ENCODE measurements at places on chromosomes 12 and 14.

DNA sequence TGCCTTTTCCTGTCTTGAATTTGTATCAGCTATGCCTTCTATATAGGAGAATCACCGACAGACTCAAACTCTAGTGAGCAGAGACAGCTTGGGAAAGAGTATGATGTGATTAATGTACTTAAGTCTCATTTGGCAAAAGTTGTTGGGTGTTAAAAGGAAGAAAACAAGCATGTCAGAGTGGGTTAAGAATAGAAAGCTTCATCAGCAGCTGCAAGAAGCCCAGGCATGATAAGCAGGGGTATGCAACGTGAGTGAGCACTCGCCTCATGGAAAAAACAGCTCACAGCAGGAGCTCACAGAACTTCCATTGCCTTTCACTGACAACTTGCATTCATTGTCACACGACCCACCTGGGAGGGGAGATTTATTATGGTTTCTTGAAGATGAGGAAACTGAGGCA is 35.9 kb upstream of the WNK1 start:
- DNase-seq: no peak

DNA sequence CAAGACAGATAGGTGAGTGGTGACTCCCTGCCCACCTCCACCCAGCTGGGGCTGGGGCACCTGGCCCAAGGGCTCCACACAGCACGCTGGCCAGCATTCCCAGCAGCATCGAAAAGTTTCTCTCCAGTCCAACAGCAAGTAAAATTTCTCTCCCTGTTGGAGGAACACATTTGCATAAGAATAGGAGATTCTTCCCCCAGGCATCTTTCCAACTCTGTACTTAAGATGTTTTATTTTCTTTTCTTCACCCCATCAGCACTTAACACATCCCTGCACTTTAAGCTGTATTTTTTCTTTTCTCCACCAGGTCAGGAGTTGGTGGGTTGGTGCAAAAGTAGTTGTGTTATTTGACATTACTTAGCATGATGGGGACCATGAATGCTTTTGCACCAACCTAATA is 47.2 kb downstream of the OR9K2 start:
- no peak for DNase-seq

DNA sequence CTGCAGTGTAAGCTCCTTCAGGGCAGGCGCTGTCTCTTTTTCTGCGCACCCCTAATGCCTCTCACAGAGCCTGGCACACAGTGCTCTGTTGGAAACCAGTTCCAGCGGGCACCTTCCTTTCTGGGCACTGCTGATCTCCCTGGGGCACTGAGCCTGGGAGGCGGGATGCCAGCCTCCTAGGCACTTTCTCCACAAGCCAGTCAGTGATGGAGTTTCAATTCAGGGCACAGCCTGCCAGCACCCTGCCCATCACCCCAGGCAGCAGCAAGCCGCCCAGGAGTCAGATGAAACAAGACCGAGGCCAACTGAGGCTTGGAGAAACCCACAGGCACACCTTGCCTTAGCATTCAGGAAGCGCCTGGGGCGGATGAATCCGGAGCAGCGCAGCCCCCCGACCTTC is 5.7 kb upstream of the CTDSP2 start:
- no peak for DNase-seq

- DNase-seq: no peak
These were observed 165.4 kb downstream of the GCH1 start for GRCh38 chr14:54737132-54737711.

DNA sequence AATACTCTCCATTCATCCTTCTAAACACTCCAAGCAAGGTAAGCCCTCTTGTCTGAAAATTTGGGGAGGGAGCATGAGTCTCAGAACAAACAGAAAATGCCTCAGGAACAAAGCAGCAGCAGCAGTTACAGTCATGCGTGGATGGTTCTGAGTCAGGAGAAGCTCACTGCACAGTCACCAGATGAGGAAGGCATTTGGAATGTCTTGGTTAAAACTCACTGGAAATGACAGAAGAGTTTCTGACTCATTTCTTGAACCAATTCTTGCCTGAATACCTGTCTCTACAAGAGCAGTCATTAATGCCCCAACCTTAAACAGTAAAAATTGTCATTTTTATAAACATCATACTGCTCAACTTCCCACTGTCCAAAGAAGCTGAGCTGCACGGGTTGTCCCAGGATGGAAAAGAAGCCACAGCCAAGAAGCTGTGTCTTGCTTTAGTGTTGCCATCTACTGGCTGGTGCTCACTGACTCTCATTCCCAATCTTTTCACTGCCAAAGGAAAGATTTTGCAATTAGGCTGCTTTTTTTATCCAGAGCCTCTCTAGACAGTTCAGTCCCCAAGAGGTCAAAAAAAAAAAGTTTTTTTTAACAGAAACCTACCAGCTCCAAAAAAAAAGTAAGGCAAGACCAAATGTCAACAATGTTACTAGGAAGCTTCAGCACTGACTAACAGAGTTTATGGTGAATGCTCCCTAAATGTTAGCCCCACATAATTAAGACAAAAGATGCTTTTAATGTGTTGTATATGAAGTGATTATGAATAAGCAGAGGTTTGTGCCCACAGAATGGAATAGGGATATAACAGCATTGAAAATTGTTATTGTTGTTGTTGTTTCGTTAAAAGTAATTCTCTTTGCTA is 40.4 kb downstream of the KICS2 start:
- DNase-seq: no peak

DNA sequence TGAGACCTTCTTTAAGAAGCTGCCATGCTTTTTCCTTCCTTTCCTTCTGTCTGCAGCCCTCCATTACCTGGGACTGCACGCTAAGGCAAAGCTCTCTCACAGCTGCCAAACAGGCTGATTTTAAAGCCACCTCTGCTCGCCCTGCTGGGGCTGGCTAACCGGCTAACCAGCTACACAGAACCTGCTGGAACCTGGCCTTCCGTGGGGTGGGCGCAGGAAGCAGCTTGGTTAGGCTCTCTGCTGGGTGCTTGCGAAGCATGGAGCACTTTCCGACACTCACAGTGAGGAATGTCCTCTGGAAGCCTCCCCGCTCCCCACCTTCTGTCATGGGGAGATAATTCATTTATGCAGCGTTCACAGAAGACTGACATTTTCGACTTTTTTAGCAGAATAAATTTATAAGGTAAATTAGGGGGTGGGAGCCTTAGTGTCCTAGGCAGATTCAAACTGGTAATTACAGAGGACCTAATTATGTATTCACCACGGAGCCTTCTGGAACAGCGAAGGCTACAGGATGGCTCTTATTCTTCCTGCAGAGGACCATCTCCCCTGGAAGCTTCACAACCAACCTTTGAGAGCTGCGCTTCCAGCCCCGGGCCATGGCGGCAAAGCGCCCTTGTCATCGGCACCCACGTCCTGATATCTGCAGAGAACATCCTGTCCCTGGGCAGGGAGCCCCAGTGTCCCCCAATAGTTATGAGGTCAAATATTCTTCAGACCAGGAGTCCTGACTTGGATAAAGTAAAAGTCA is 12.4 kb upstream of the BCL11B start:
- DNase-seq: no peak

- no peak for DNase-seq
These were observed 127.1 kb downstream of the GTF2A1 start for GRCh38 chr14:81093651-81094050.

- no peak for DNase-seq
These were observed 839 bp downstream of the GSG1 start for GRCh38 chr12:13102461-13103195.

GRCh38 chr14:25111061-25111601 is 61.2 kb upstream of the STXBP6 start:
- no peak for DNase-seq

DNA sequence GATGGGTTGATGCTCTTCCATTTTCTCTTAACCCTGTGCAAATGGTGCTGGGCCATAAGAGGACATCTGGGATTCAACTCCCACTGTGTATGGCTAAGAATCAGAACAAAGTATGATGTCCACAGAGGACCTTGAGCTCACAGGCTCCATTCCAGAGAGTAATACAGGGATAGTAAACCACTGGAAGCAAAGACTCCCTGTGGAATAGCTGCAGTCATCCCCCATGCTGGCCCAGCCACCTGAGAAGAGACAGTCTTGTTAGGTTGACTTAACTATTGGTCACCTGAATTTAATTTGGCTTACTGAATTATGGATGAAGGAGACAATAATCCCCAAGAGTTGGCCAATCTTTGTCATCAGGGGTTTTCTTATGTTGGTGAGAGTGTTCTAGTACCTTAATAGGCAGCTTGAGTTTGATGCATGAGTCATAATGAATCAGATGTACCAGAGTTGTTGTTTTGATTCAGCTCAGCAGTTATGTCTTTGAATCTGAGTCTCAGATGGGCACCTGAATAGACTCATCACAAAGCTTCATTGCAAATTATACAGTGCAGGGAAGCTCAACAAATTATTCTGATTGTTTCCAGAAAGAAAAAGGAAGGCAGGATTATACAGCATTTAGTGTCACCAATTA is 122.7 kb downstream of the SSPN start:
- no peak for DNase-seq

DNA sequence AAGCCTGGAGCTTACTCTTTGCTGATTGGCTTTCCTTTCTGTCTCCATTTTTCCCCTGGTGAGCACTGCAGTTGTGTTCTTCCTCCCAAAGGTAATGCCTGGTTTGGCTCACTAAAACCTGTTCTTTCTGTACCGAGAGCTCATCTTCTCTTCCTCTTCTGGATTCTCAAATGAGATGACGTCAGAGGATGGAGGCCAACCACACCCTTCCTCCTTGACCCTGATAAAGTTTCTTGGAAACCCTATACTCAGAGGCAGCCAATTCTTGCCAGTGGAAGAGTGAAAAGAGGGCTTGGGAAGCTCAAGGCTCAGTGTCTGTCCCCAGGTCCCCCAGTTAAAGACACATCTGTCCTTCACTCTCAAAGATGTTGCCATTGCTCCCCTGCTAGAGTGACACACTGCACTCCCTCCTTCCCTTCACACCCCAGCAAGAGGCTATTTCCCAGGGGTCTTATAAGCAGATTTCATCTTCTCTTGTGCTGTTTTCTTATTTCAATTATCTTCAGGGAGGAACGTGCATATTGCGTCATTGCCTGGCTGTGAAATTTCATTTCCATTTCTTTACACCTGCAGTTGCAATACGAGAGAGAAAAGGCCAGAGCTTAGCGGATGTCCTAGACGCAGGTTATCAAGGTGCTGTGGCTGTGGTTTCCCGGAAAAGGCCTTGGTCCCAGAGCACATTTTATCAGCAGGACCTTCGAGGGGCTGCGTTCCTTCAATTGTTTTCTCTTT is 27.3 kb downstream of the NTF3 start:
- DNase-seq: no peak

DNA sequence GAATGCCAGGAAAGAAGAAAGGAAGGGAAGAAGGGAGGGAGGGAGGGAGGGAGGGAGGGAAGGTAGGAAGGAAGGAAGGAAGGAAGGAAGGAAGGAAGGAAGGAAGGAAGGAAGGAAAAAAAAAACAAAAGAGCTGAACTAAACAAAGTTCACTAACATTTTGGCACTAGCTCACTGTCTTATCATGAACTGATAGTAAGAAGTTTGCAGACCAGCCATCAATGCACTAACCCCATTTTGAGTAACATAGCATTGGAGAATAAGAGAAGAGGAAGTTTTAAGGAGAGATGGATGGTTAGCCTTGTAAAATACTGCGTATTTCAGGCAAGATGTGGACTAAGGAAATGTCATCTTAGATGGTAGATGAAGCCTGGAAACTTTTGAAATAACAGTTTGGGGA is 1136.0 kb downstream of the FLRT2 start:
- no peak for DNase-seq

- no peak for DNase-seq
These were observed 54.9 kb downstream of the IRAK3 start for GRCh38 chr12:66243911-66244310.

DNA sequence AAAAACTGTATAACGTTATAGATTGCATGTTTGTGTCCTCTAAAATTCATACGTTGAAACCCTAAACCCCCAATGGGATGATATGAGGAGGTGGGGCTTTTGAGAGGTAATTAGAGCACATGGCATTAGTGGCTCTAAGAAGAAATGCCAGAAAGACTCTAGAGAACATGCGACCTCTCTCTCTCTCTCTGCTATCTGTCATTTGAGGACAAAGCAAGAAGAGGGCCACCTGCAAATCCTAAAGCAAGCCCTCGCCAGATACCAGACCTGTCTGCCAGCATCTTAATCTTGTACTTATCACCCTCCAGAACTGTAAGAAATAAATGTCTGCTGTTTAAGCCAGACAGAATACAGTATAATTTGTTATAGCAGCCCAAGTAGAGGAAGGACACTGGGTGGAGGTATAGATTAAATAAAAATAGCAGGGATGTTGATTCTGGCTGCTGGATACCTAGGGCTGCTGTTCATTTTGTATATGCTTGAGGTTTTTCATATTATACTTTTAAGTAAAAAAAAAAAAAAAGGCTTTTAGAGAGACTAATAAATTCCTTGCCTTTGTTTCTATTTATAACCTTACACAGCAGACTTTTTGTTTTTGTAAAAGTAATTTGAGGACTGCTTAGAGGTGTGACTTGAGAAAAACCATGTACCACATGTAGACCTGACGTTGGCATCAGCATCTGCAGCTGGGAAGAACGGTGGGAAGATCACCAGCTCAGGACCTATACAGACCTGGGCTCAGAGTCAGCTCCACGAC is 26.9 kb downstream of the MOK start:
- DNase-seq: no peak

DNA sequence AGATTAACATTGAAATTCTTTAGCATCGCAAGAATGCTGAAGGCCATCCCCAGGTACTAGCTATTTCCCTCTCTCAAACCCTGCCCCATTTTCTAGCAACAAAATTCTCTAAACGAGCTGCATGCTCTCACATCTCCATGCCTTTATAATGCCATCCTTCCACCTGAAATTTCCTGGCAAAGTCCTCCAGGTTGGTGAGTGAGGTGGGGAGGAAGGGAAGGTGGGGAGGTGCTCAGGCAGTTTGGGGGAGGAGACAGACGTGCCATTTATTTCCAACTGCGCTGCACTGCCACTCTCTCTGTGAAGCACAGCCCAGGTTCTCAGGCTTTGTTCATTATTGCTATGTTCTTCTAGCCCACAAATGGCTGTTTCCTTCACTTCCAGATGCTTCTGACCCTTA is 208.4 kb downstream of the PAWR start:
- DNase-seq: no peak

DNA sequence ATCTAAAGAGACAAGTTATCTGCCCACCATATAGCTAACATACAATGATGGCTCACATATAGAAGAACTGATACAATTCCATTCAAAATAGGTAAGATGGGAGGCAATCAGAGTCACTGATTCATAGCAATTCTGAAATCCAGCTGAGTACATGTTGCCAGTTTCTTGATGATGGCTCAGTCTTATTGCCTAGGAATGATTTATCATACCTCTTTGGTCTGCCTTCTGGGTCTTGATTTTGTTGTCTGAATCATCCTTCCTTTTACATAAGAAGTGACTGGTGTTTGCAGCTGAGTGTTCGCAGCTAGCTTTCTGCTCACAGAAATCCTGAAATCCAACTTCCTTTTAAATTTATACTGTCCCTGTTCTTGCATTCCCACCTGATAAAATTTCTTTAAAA is 463.2 kb upstream of the MGAT4C start:
- DNase-seq: no peak

- DNase-seq: no peak
These were observed 56.7 kb downstream of the PPM1H start for GRCh38 chr12:62878211-62878610.

DNA sequence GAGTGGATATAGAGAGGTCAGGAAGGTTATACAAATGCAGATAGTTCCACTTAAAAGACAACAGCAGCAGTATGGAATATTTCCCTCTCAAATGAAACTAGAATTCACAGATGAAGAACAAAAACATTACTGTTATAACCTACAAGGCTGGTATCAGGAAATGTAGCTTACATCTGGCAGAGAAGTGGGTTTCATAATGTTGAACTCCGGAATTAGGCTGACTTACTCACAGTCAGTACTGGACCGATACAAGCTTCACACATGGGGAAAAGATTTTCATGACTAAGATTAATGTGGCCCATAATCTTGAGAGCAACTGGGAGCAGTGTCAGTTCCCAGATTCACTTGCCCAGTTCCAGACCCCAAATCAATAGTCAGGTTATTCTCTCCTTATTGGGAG is 353.9 kb downstream of the DUSP6 start:
- DNase-seq: no peak
